ENCODE measurements at places on chromosomes 1 and 21. TPM values are rescaled to one million over a fixed set of nuclear protein-coding genes. Genes with fewer than 3 reads are reported as not detected.

DNA sequence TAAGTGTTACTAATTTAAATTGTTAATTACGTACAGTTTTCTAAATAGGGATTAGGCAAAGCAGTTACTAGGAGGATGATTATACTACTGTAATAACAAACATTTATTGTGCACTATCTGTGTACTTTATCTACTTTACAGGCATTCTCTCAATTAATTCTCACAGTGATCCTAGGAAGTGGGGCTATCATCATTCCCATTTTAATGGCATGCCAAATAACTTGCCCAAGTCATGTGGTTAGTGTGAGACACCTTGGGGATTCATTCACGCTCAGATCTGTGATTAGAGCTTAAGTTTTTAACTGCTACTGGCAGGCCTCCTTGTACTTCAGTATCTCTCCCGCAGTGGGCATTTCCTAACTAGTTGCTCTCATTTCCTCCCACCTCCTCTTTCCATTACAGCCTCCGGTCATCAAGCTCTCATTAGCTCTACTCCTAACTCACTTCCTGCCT, 11.5 kb downstream of the PHLDA3 start:
- peaks cover 24% of the 10 kb centered on the region for H3K27me3 ChIP-seq
- peaks cover 23% of the 10 kb centered on the region for H3K4me1 ChIP-seq
- no peak for DNase-seq
- H3K4me3 ChIP-seq, result no peak overlapping the region

DNA sequence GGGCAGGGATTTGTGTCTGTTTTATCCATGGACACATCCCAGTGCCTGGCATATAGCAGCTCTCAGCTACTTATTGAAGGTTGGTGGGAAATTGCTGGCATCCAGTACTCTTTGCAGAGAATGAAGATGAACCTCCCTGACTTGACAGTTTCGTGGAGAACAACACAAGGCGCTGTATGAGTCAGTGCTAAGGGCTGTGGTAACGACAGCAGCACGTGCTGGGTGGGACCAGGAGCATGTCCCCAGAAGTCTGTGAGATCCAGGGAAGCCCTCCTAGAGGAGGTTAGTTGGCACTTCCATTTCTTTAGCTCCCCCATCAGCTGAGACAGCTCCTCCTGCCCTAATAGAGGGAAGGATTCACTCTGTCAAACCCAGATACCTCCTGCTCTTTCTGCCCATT, 25.9 kb upstream of the IL19 start:
- DNase-seq, result peak; percentile 55
- H3K36me3 ChIP-seq, result peaks cover 3% of the 10 kb centered on the region
- peaks cover 71% of the 10 kb centered on the region for H3K4me1 ChIP-seq
- no peak overlapping the region for H3K27ac ChIP-seq
- H3K27me3 ChIP-seq, result peaks cover 12% of the 10 kb centered on the region

DNA sequence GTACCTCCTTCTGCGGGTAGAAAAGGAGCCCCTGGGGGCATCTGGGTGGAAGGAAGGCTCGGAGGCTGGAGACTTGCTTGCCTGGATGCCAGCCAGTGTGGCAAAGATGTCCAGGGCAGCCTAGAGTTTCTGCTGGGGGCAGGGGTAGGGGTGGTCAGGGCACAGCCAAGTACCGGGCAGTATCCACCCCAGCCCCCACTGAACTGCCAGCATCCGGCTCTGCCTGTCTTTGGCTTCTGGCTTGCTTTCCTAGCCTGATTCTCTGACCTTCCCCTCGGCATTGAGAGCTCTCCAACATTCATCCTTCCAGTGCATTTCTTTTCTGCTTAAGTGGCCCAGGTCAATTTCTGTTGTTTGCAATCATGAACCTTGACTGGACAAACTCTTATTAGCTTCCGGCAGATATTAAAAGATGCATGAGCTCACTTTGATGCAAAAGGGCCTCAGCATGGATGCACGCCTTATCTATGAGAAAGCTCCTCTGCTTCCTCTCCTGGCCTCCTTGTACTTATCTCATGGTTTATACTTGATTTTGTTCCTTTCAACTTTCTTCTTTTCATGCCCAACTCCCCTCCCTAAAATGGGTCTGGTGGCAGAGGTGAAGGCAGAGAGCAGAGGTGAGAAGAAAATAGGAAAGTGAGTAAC, 116.9 kb downstream of the HLCS start:
- peaks cover 16% of the 10 kb centered on the region for H3K4me1 ChIP-seq
- H3K27me3 ChIP-seq, result no peaks in the 10 kb centered on the region
- H3K36me3 ChIP-seq, result no peaks in the 10 kb centered on the region
- no peak for DNase-seq

The GJA5 gene
- total RNA-seq, result not detected

DNA sequence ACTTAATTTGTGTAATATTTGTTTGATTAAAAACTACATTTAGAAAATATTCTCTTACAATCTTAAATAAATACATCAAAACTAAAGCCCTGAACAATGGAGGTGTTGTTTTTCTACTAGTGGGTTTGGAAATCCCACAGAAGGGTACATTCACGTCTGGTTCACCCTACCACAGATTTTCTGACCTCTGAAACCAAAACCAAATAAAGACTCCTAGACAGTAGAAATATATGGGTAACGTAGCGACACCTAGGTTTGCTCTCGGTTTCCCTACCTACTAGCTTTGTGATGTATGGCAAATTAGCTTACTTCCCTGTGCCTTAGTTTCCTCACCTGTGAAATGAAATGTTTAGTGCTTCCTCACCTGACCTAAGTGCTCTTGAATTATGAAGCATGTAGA, 312.6 kb downstream of the DPYD start:
- no peaks in the 10 kb centered on the region for H3K27me3 ChIP-seq
- H3K27ac ChIP-seq, result no peak overlapping the region
- H3K36me3 ChIP-seq, result no peaks in the 10 kb centered on the region
- no peaks in the 10 kb centered on the region for H3K4me1 ChIP-seq
- H3K4me3 ChIP-seq, result no peak overlapping the region

GRCh38 chr1:217876896-217877295, 245.8 kb downstream of the SPATA17 start:
- no peaks in the 10 kb centered on the region for H3K27me3 ChIP-seq
- H3K4me3 ChIP-seq, result no peak overlapping the region
- no peaks in the 10 kb centered on the region for H3K4me1 ChIP-seq
- H3K27ac ChIP-seq, result no peak overlapping the region

- H3K27me3 ChIP-seq, result no peaks in the 10 kb centered on the region
- no peak for DNase-seq
- no peaks in the 10 kb centered on the region for H3K36me3 ChIP-seq
- H3K4me3 ChIP-seq, result no peak overlapping the region
Measured at GRCh38 chr1:178367151-178367550, 129.6 kb downstream of the CLEC20A start.

All from activated CD4-positive, alpha-beta memory T cell treated with anti-CD3 and anti-CD28 coated beads, Interleukin-2, amount 10 ng/mL, durations not matched to agents 7 days and 5 days (primary cell).